Activated T-cell treated with anti-CD3 and anti-CD28 coated beads for 1 hour (primary cell): ENCODE measurements at places on chromosomes 7 and 10.

DNA sequence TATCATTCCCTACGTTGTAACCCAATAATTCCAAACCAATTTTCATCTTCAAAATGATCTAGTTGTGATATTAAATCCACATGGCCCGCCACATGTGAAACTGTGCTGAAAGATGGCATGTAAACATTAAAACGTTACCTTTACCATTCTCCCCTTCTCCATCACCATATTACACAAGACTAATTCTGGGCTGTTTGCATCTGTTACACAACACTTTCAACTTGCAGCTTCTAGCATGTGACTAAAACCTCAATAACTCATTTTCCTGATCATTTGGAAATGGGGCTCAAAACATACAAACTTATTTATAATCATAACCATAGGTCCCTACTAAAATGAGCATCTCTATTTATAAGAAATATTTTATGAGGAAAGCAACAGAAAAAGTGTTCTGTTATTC is 4.7 kb downstream of the MTERF1 start:
- no peak for DNase-seq

DNA sequence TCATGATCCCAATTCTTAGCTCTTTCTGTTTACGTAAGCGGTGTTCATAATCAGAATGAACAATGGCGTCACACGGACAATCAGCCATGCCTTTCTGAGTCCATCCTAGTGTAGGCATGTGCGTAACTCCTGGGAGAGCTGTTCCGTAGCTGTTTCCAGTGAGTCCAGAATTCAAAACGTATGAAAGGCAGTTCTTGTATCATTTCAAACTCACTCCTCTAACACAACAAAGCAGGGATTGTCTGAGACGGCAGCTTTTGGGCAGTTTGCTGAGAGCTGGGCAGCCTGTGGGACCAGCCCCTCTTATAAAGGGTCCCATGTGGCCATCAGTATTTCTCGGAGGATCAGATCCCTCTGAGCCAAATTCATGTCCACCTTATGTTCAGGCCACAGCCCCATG is 43.4 kb downstream of the PSPH start:
- DNase-seq, result no peak

GRCh38 chr10:73644767-73645166 is 3.5 kb upstream of the MYOZ1 start:
- no peak for DNase-seq

DNA sequence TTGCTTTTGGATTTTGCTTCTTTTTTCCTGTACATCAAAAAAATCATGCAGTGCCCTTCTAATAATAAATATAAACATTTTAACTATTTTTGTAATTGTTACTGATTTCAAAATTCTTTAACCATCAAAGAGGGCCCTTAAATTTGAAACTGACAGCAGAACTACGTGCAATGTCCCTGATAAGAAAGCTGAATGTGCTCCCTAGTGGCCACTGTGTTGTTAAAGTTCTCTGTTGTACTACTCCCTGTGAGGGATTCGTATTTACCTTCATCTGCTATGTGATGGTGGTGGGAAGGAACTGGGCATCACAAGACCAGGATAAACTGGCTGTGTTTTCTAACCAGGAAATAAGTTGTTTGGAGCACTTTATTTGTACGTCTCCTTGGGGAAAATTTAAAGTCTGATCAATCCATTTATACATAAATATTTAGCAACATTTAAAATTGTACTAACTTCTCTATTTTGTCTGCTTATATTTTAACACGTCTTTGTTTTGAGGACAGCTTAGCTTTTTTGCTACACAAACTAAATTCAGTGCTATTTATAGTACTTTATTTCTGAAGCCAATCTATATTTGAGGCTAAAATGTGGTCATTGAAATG is 322.4 kb downstream of the HGF start:
- no peak for DNase-seq

DNA sequence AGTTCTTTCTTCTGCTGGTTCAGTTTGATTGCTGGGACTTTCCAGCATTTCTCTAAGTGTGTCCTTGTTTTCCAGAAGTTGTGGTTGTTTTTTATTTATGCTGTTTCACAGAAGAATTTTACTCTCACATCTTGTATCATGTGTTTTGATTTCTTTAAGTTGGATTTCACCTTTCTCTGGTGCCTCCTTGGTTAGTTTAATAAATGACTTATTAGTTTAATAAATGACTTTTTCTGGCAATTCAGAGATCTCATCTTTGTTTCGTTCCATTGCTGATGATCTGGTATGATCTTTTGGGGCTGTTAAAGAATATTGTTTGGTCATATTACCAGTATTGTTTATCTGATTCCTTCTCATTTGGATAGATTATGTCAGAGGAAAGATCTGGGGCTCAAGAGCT is 59.8 kb upstream of the CYP2C9 start:
- DNase-seq, result no peak

GRCh38 chr10:87092376-87092860 is 2.2 kb downstream of the GLUD1 start:
- no peak for DNase-seq

DNA sequence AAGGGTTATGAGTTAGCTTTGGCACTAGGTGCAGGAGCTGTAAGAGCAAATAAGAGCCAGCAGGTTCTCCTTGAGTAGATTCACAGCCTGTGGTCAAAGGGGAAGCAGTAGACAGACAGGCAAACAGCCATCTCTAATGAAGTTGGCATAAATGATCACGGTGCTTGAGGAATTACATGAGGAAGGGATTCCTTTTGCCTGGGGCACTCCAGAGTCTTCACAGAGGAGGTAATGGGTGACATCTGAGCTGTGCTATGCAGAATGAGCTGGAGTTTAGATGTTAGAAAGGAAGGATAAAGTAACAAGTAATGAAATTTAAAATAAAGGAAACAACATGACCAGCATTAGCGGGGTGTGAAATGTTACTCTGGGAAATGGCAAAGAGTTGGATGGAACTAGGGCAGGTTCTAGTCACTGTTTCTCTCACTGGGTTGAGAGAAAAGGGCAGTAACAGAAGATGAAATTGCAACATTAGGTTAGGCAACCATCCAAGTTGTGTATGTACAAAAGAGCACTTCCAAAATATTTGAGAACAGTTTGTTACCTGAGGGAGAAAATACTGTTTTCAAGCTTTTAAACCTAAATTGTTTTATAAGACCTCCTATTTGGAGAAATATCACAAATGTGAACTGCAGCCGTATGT is 613.8 kb downstream of the PHTF2 start:
- no peak for DNase-seq

DNA sequence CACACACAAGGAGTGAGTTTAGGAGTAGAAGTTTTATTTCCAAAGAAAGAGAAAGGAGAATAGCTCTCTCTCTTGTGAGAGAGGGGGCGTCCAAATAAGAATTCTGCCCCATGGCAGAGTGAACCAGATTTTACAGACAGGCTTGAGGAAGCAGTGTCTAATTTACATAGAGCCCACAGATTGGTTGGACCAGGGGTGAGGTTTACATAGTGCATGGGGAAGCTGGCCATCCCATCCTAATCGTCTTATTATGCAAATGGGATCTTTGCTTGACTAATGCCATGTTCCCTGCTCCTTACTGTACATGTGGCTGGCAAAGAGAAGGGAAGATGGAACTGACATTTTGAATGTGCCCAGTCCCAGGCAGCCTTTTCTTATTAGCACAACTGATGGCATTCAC is 60.0 kb upstream of the ACSM6 start:
- no peak for DNase-seq

DNA sequence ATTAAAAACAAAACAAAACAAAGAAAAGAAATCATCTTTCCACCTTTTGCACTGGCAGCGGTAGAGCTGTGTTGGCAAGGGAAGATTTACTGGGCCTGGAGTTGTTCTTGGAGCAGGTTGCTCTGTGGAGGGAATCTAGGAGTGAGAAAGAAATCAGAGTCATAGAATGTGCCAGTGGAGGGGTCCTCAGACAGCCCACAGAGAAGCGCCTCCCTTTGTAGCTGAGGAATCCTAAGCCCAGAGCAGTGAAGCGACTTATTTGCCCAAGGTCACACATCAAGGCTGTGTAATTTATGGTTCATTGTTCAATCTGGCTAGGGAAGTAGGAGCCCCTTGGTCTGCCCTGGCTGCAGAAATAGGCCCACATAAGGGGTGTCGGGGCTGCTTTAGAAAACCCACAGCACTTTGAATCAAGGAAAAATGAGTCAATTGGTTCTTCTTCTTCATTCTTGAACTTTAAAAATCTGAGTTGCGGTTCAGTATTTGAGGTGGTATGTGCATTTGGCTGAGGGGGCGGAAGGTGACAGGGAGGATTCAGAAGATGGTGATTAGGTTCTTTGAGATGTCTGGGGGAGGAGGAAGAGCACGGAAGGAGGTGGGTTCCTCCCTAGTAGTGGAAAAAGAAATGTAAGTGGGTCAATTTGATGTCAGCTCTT is 253.7 kb downstream of the PTEN start:
- no peak for DNase-seq

- DNase-seq, result no peak
Measured at GRCh38 chr10:79310200-79310865, 36.9 kb upstream of the PPIF start.

GRCh38 chr7:18157233-18157632 is 129.6 kb upstream of the PRPS1L1 start:
- DNase-seq, result no peak
